ENCODE measurements at places on chromosomes 3 and 15.

GRCh38 chr3:195056506-195056905 is 214.5 kb downstream of the XXYLT1 start:
- no peak for DNase-seq

- no peak for DNase-seq
These were observed 354.4 kb downstream of the TUSC7 start for GRCh38 chr3:117063930-117064329.

DNA sequence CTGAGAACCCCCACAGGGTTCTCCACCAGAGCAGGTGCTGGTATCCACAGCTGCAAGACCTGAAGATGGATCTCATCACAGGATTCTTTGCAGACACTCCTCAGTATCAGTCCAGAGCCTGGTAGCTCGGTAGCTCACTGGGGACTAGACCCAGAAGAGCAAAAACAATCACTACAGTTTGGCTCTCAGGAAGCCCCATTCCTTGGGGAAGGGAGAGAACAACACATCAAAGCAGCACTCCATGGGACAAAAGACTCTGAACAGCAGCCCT is 22.2 kb downstream of the STRIT1 start:
- DNase-seq: no peak

GRCh38 chr3:108281670-108282069 is 14.7 kb upstream of the HHLA2 start:
- DNase-seq: no peak

DNA sequence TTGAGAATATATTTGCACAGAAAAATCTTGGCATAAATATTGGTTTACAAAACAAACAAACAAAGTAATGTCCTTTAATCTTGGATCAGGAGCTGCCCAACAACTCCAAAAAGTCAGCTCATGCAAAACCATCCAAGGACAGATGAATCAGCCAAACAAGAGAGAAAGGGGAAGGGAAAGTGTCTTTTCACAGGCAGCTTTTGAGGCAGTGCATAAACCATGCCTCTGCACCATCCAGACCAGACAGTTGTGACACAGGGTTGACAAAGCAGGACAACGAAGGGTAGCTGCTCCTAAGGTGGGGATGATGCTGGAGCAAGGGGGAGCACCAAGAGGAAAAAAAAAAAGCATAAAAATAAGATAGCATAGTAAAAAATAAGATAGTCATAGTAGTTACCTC is 8.7 kb downstream of the CD86 start:
- no peak for DNase-seq
